ENCODE measurements at places on chromosomes 6 and 20. TPM values are rescaled to one million over a fixed set of nuclear protein-coding genes. Genes with fewer than 3 reads are reported as not detected.

Gene PLA2G7
- total RNA-seq = 0.19 TPM

Gene SLC24A3
- total RNA-seq = 0.87 TPM

Gene BEND3
- 0.79 TPM for total RNA-seq

- no peaks in the 10 kb centered on the region for H3K27me3 ChIP-seq
- H3K27ac ChIP-seq = no peak overlapping the region
- DNase-seq = no peak
- no peaks in the 10 kb centered on the region for H3K36me3 ChIP-seq
- H3K4me1 ChIP-seq = no peaks in the 10 kb centered on the region
- H3K4me3 ChIP-seq = no peak overlapping the region
Observed at GRCh38 chr20:29297411-29298270, 1959.8 kb upstream of the DEFB115 start.

GRCh38 chr20:44445742-44446710 lies 29.6 kb upstream of the TTPAL start:
- H3K36me3 ChIP-seq = no peaks in the 10 kb centered on the region
- H3K27me3 ChIP-seq = no peaks in the 10 kb centered on the region
- DNase-seq = no peak
- H3K4me1 ChIP-seq = no peaks in the 10 kb centered on the region
- H3K27ac ChIP-seq = no peak overlapping the region
- H3K4me3 ChIP-seq = no peak overlapping the region

DNA sequence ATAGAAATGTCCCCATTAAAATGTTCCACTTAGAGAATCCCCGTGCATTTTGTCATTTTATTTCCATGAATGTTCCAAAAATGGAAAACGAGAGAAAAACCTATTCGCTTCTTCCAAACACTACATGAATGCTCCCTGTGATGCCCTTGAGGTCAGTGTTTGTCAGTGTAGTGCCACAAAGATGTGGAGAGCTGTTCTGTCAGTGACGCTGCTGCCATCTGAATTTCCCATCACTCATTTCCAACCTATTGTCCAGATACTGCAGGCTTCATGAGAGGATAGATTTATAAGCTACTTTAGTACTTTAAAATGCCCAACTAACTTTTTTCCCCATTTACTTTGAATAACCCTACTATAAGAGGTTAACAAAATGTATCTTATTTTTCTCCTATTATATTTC lies 335.8 kb downstream of the CDKAL1 start:
- H3K27ac ChIP-seq = no peak overlapping the region
- H3K27me3 ChIP-seq = no peaks in the 10 kb centered on the region
- no peak overlapping the region for H3K4me3 ChIP-seq
- H3K36me3 ChIP-seq = no peaks in the 10 kb centered on the region
- no peak for DNase-seq
- H3K4me1 ChIP-seq = peaks cover 8% of the 10 kb centered on the region

DNA sequence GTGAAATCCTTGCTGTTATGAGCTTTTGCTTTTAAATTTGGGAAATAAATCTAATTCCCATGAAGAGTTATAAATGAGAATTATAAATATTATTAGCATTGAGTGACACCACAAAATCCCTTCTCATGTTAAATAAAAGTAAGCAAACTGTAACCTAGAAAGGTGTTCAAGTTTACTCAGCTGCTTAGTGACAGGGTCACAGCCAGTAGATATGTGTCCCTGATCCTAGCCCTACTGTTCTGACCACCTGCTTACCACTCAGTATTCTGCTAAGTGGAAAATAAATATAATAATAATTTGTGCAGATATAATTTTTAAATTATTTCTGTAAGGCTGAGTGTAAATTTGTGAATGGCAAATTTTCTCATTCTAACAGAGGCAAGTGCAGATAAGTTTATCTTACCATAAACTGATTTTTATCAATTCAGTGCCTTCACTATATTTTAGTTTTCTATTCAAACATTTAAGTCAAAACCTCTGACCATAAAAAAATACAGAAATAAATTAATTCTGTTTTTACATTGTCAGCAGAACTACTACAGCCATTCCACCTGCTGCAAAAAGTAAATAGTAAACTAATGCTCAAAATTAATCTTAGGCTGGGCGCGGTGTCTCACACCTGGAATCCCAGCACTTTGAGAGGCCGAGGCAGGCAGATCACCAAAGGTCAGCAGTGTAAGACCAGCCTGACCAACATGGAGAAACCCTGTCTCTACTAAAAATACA lies 118.2 kb downstream of the TENT5A start:
- H3K4me1 ChIP-seq = no peaks in the 10 kb centered on the region
- H3K4me3 ChIP-seq = no peak overlapping the region
- H3K36me3 ChIP-seq = no peaks in the 10 kb centered on the region

Measured in heart right ventricle (tissue), 16 donors.